Spinal cord (tissue), 10 donors: ENCODE measurements at places on chromosomes 7 and 10. TPM values are rescaled to one million over a fixed set of nuclear protein-coding genes. Genes with fewer than 3 reads are reported as not detected.

The MKX gene
- 6.6 TPM for total RNA-seq

The MGAM2 gene
- total RNA-seq: 0.10 TPM

The FAM131B gene
- total RNA-seq: 26.7 TPM

The ACTL6B gene
- total RNA-seq: 16.5 TPM

The HMX2 gene
- total RNA-seq: not detected

The GNAT3 gene
- not detected for total RNA-seq

The AMPH gene
- total RNA-seq: 81.4 TPM

The CASP2 gene
- 14.2 TPM for total RNA-seq

The CALHM1 gene
- total RNA-seq: 0.06 TPM

The POLR1F gene
- 21.4 TPM for total RNA-seq

The GPR141 gene
- 0.22 TPM for total RNA-seq

The GSAP gene
- 11.2 TPM for total RNA-seq

The AKR1D1 gene
- not detected for total RNA-seq

The RPEL1 gene
- not detected for total RNA-seq

The TMEM130 gene
- total RNA-seq: 36.3 TPM

The MMP21 gene
- 0.33 TPM for total RNA-seq

The NPSR1 gene
- 0.59 TPM for total RNA-seq

The AKR1C4 gene
- total RNA-seq: not detected

The SFRP5 gene
- total RNA-seq: 6.7 TPM

The SLC39A12 gene
- total RNA-seq: 9.9 TPM

The ACSM6 gene
- total RNA-seq: not detected

The PARD3 gene
- total RNA-seq: 94.3 TPM

The TMEM273 gene
- 10.9 TPM for total RNA-seq

The COPS6 gene
- 59.9 TPM for total RNA-seq

The NKX1-2 gene
- total RNA-seq: 0.79 TPM

The PCLO gene
- 19.7 TPM for total RNA-seq

The ZNF853 gene
- 12.9 TPM for total RNA-seq

The HMX3 gene
- 0.20 TPM for total RNA-seq

The NPY gene
- total RNA-seq: 13.0 TPM

The SDK1 gene
- total RNA-seq: 10.4 TPM

The NEURL1 gene
- total RNA-seq: 10.9 TPM

The TBX20 gene
- total RNA-seq: not detected

The OR2A42 gene
- total RNA-seq: 0.10 TPM

The PSAP gene
- total RNA-seq: 1,163 TPM

The PURB gene
- 18.8 TPM for total RNA-seq
